Ascending aorta (tissue), 2 donors: ENCODE measurements at places on chromosomes 1 and 21. TPM values are rescaled to one million over a fixed set of nuclear protein-coding genes. Genes with fewer than 3 reads are reported as not detected.

DNA sequence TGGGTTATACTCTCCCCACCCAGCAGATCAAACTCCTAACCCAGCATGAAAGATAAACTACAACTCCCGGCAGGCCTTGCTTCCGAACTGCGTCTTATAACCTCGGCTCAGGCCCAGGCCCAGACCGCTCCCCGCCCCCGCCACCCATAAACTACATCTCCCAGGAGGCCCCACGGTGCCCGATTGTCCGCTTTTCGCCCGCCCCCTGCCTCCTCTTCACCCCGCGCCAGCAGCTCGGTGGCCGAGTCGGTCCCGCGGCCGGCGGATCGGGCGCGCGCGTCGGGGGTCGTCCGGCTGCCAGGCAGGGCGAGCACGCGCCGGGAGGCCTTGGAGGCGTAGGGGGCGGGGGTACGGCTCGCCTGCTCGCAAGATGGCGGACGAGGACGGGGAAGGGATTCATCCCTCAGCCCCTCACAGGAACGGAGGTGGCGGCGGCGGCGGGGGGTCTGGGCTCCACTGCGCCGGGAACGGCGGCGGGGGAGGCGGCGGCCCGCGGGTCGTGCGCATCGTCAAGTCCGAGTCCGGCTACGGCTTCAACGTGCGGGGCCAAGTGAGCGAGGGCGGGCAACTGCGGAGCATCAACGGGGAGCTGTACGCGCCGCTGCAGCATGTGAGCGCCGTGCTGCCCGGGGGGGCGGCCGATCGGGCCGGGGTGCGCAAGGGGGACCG is at the start of gene SNX27:
Gene SNX27 (plus strand): TSS at position 219 of the 669 bp plus-strand sequence. CDS start 152 bp downstream, at position 371.
- peak; percentile 96 for DNase-seq

DNA sequence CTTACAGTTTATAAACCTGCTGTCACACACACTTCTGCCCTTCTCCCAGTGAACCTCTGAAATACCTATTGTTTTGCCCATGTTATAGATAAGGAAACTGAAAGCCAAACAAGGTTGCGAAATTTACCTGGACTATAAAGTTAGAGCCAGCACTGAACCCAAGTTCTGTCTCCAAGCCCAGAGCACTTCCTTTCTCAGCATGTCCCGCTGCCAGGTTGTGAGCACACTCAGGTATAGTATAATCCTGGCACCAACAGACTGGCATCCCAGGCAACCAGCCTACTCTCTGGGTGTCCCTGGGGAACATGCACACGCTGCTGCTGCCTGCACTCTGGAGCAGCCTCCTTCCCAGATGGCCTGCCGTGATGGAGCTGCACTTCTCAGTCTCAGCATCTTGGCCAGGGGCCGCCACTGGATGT is 45.1 kb downstream of the PGBD5 start:
- DNase-seq: no peak

GRCh38 chr1:10528066-10529014 is 53.6 kb downstream of the PEX14 start:
- DNase-seq: peak; percentile 55

DNA sequence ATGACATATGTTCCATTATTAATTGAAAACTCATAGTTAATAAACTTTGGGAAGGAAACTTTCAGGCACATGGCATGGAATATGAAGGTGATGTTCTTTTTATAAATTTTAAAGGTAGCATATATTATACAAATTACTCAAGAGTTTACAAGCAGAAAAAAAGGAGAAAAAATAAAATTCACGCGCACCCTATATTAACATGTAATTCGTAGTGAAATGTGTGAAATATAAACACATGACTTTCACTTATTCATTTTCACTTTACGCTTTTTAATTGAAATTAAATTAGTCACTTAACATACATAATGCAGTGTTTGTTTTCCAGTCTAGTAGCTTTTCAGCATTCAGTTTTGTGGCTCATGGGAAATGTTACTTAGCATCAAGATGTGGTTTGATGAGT is 27.4 kb upstream of the SCYL3 start:
- DNase-seq: no peak

DNA sequence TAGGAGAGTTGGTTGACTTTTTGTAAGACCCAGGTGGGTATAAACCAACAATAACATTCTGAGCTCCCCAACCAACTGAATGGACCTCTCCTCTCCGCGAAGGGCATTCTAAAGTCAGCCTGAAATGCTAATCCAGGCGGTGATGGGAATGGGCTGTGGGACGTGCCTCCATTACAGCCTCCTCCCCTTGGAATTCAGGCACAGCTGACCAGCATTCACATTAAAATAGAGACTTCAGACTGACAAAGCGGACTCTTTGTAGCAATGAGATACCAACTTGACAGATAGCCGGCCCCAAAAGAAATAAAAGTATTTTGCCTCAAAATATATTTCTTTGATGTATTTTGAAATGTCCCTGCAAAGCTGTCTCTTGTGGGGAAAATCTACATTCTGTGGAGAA is 101.7 kb downstream of the KIF26B start:
- DNase-seq: no peak

- DNase-seq: no peak
These were observed 793 bp upstream of the FMO1 start for GRCh38 chr1:171247501-171247900.

DNA sequence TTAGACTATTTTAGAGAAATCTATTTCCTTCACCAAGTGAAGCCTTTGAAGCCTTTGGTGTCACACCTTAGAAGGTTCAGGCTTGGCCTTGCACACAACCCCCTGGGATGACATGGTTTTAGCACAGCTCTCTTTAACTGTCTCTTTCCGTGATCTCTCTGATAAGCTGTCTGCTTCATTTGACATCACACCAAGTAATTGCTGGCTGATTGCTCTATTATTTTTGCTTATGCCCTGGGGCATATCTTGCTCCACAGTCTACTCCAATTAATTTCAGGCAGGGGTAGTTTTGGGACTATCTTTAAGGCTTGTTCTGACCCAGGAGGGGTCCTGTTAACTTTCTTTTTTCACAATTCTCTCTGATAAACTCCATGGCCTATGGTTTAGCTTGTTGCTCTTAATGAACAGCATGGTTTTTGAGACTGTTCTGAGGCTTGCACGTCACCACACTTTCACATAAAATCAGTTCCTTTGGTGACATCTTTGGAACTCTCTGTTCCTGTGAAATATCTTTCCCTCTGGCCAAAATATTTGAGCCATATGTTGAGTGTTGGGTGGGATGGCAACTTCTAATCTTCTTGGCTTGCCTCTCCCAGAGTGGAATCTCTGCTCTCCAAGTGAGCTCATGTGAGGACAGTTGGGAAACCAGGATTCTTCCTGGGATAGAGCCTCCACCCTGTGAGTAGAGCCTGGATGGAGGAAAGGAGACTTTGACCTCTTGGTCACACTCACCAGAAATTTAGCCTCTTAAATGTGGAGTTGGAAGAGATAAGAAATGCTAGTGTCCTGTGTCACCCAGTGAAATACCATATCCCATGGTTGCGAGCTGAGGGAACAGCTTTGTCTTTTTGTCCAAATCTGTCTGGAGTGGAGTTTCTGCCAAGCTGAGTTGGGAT is 63.6 kb downstream of the MAP3K21 start:
- DNase-seq: no peak

- no peak for DNase-seq
These were observed 1.1 kb downstream of the SOD1 start for GRCh38 chr21:31660591-31660990.

DNA sequence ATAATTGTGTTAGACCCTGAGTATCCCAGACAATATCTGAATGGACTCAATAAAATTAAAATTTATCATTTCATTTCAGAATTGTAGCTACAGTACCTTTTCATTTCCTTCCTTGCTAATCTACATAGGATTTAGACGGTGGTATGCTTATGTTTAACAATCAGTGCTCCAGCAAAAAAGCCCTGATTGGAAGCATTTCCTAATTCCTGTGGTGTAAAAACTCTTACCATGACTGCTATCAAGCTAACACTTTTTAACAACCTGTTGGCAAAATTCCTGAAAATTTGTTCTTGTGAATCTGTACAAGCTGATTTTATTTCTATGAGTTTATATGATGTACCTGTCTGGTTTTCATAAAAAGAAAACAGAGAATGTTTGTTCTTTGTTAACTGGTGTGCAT is 5.2 kb upstream of the FNBP1L start:
- no peak for DNase-seq

Gene MRPS15
- total RNA-seq: 30.4 TPM

Gene XPR1
- 41.6 TPM for total RNA-seq

- DNase-seq: no peak
These were observed 12.4 kb upstream of the TBX15 start for GRCh38 chr1:119000371-119001180.

Gene COL8A2
- 41.7 TPM for total RNA-seq

DNA sequence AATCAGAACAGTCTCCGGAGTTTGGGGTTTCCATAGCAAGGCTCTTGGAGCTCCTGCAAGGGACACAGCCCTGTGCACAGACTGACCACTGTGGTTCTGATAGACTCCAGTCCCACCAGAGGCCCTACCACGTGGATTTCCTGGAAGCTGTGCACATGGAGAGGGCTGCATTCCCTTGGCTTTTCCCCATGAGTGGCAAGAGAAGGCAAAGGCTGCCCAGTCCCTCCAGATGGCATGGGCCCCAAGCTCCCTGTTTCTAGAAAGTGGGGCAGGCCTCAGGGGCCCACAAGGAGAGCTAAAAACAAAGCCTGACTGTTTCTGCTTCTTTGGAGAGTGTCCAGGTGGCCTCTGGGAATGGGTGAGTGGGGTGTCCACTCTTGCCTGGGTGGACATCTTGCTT is 87.5 kb downstream of the DDX20 start:
- DNase-seq: no peak

- no peak for DNase-seq
These were observed 26.4 kb downstream of the LAMB3 start for GRCh38 chr1:209625791-209626285.

Gene FMOD
- 92.3 TPM for total RNA-seq

Gene OR2AK2
- total RNA-seq: not detected

Gene SPRR2D
- not detected for total RNA-seq

Gene SH3D21
- total RNA-seq: 1.3 TPM

DNA sequence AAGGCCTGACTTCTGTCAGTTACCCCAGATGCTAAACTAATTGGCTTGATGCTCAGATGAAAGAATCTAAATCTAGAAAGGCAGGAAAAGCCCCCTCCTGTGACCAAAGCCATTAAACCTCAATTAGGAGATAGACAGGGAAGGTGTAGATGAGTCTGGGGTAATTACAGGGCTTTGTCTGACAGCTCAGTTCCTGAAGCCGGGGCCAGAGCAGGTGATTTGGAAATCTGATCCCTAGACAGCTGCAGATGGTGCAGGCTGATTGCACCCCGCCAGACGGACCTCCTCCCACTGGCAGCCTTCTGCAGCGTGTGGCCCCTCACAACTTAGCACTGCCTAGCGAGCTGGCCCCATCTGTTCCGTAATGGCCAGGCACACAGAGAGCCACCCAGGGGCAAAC is 395.1 kb downstream of the HLX start:
- DNase-seq: no peak

DNA sequence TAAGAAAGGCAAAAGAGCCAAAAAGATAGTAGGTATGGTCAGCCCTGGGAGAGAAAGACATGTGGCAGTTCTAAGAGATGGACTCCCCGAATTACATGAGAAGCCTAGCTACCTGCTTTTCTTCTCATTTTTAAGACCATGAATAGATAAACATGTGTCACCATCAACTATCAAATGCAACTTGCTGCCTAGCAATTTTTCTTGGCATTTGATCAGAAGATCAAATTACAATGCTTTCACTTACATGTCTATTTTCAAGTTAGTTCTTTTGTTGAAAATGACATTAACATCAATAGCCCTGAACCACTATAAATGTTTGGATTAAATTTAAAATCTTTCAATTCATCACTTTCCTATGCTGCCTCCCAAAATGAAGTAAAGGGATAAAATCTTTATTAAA is 212.3 kb downstream of the HHIPL2 start:
- no peak for DNase-seq

Gene PRSS38
- not detected for total RNA-seq

DNA sequence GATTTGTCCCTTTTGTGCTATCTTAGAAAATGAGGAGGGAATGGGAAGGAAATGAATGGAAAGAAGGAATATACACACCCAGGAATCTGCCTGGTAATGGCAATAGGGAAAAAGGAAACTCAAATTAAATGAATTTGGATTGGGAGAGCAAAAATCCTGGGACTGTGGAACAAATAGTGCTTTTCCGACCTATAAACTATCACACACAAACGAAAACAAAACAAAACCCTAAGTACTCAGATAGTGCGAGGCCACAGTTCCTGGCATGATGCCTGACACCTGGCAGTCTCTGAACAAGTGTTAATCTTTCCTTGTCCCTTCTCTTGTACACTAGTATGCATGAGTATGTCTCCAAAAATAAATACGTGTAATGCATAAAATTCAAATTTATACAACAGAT is 319.8 kb upstream of the SPAG17 start:
- DNase-seq: no peak

- no peak for DNase-seq
These were observed 551 bp downstream of the ZRANB2 start for GRCh38 chr1:71080230-71080738.

- no peak for DNase-seq
These were observed 102.4 kb upstream of the OR4F16 start for GRCh38 chr1:788835-789234.
